ENCODE measurements at places on chromosomes 6 and 20.

DNA sequence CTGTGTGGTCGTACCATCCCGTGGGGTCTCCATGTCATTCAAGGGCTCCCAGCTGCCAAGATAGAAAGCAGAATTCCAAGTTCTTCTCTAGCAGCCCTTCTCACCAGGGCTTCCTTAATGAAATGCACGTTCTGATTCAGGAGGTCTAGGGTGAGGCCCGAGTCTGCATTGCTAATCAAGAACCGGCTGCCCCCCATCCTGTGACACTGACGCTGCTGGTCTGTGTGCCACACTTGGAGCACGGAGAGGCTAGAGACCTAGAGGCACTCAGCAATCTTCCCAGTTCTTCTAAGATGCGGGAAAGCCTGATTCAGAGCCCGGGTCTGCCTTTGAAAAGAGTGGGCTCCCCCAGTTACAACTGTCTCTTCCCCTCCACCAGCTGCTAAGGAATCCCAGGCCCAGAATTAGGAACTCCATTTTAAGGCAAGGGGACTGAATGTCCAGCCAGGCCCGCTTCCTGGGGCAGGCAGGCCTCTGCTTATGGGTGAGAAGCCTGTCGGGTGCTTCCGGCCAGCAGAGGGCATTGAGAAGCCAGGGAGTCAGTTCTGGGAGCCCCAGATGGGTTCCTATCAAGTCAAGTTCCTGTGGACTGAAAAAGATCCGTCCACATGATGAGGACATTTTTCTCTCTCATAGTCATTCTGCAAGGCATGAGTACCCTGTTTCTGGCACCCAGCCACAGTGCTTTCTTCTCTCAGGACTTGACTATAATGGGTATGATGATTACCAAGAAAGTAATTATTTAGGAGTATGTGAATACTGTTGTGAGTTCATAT, 69.8 kb upstream of the RIN2 start:
- DNase-seq, result no peak

- DNase-seq, result no peak
Observed at GRCh38 chr6:99032396-99032795, 84.7 kb upstream of the FBXL4 start.

DNA sequence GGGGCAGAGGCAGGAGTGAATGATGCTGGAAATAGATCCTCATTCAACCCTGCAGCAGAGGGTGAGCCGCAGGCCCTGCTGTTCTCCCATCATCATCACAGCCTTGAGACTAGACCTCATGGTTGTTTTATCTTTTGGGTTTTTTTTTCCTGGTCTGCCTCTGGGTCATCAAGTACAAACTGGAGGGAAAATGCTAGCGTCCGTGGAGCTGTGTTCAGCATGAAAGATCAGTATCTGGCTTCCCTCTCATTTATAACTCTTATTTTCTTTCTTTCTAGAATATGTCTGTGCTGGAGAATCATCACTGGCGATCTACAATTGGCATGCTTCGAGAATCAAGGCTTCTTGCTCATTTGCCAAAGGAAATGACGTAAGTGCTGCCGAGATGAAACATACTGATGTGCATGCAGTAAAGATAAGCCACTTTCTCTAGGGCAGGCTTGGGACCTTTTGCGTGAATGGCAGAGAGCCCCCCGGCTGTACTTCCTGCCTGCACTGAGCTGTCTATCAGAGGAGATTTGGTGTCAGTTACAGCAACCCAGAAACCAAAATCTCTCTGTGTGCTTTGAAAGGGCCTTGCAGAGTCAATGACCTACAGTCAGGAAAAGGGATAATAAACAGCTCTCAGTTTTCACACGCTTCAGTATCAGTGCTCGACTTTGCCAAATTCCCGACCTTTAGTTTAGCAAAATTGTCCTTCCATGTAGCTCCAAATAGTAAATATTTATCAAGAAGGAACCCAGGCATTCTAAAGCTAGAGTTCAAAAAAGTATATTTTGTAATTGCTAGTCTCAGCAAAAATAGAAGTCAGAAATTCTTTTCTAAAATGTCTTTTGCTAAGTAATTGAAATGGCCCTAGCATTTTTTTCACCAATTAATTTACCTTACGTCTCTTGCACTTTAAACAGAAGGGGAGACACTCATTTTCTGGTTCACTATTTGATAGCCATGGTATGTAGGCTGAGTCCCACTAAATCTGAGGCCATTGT, 76.3 kb downstream of the MTFR2 start:
- DNase-seq, result no peak

- no peak for DNase-seq
Observed at GRCh38 chr6:167795321-167795811, 31.3 kb upstream of the AFDN start.

DNA sequence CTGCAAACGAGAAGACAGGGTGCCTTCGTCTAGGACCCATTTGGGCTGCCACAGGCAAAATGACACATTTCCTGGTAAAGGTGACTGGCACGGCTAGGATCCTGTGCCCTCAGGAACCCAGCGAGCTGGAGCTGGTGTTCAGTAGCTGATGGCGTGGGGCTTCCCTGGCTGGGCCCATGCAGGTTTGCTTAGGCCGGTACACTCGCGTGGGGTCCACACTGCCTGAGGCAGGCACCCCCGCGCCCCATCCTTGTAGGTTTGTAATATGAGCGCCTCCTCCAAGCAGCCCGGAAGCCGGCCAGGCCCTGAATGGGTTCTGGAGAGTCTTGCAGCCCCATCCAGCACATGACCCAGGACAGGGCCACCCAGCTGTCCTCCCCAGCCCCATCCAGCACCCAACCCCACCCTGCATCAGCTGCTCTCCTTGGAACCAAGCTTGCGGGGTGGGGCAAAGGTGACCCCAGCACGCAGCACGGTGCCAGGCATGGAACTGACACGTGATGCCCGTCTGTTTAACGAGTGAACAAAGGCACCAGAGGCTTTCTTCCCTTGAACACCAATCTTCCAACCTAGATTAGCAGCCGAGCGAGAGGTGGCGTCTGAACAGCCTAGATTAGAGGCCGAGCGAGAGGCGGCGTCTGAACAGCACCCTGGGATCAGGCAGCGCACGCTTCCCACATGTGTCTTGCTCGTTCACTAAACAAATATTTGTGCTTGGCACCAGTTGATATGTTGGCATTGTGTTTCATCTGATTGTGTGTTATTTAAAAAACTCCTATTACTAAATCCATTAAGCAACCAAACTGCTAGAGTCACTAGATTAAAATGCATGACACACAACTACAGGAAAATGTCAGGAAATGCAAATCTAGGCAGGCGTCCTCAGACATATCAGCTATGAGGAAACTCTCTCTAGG, 112.1 kb downstream of the DLL1 start:
- DNase-seq, result no peak

DNA sequence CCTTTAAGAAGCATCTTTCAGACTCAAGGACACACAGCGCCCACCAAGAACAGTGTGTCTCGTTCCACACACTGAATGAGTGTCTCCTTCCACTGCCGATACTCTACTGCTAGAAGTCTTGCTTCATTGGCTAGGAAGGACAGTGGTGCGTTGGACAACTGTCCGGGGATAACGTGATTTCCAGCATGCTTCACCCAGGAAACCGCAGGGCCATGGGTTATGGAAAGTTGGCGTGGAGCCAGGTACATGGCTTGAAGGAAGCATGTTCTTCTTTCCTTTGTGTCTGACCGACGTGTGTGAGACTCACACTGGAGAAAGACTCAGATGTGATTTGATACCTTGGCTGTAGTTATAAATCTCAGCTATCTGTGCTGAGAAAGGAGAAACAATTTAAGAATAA, 73.2 kb downstream of the SMOC2 start:
- DNase-seq, result no peak
